ENCODE measurements at places on chromosomes 4 and X.

GRCh38 chrX:71604141-71604540 is 14.2 kb downstream of the CXCR3 start:
- no peak for DNase-seq

- no peak for DNase-seq
Observed at GRCh38 chrX:21384178-21384577, 10.0 kb downstream of the CNKSR2 start.

- DNase-seq = no peak
Observed at GRCh38 chr4:74408639-74409038, 36.3 kb upstream of the AREG start.

DNA sequence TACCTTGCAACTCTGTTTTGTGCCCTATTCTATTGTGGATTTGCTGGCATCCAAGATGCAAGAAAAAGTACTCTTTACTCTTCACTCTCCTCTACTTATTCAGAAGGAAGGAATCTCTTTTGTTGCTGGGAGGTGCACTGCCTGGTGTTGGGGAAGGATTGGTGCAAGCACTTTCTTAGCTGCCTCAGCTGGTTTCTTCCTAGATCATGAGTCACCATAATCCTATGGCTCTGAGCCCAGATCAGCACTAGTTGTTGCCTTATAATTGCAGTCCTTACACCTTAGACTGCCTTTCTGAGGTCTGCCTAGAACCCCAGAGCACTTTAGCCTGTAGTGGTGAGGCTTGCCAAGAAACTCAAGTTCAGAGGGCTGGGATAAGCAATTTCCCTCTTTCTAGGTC is 37.0 kb upstream of the CT83 start:
- DNase-seq = no peak

DNA sequence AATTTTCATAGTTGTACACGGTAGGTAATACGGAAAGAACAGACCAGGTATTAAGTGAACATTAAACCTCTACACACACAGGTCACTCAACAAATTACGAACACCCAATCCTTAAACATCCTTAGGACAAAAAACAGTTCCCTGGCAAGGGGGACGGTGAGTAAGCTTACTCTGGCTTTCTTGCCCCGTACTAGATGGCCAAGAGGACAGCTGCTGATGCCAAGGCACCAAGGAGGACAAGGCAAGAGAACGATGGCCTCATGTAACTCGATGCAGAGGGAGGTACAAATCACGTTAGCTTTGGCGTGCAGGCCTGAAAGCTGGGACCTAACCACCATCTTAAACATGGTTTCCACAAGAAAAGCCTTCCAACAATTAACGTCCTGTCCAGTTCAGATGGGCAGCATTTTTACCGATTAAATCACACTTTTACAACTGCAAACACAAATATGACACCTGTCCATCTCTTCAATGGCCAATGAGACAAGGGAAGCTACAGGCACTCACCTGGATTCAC is 23.7 kb downstream of the FAT1 start:
- DNase-seq = no peak

DNA sequence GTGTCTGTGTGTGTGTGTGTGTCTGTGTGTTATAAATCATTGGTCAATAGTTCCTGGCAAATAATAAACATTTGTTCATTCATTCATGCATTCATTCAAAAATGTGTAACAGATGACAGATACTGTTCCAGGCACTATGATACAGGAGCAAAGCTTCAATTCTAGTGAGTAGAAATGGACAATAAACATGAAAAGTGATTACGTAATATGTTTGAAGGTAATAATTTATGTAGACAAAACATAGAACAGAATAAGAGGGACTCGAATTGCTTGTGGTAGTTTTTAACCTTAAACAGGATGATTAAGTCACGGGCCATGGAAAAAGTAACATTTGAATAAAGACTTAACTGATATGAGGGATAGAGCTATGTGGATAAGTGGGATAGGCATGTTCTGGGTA is 90.1 kb upstream of the MAGEC2 start:
- no peak for DNase-seq

DNA sequence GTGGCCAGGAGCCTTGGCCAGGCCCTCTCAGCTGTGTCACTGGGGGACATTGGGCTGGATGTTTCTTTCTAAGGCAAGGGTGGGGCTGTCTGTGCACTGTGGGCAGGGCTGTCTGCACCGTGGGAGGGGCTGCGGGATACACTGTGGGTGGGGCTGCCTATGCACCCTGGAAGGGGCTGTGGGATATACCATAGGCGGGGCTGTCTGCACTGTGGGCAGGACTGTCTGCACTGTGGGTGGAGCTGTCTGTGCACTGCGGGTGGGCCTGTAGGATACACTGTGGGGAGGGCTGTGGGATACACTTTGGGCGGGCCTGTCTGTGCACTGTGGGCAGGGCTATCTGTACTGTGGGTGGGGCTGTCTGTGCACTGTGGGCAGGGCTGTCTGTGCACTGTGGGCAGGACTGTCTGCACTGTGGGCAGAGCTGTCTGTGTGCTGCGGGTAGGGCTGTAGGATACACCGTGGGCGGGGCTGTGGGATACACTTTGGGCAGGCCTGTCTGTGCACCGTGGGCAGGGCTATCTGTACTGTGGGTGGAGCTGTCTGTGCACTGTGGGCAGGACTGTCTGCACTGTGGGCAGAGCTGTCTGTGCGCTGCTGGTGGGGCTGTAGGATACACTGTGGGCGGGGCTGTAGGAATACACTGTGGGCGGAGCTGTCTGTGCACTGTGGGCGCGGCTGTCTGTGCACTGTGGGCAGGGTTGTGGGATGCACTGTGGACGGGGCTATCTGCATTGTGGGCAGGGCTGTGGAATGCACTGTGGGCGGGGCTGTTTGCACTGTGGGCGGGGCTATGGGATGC is 31.1 kb downstream of the ACOX3 start:
- DNase-seq = peak; percentile 45

DNA sequence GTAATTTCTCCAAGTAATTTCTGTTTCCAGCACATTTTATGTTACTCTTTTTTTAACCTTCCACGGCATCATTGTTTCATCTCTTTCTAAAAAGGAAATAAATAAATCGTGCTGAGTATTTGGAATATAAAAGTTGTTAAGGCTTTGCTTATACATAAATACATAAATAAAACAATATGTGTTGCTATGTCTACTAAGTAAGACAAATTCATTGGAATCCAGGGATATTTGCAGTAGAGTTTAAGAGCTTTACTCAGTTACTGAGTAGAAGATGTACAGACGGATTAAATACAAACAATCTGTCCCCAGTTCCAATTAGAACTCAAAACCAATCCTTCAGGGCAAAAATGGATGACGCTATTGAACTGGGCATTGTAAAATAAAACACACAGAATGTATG is 1.4 kb downstream of the ARHGAP24 start:
- DNase-seq = no peak

DNA sequence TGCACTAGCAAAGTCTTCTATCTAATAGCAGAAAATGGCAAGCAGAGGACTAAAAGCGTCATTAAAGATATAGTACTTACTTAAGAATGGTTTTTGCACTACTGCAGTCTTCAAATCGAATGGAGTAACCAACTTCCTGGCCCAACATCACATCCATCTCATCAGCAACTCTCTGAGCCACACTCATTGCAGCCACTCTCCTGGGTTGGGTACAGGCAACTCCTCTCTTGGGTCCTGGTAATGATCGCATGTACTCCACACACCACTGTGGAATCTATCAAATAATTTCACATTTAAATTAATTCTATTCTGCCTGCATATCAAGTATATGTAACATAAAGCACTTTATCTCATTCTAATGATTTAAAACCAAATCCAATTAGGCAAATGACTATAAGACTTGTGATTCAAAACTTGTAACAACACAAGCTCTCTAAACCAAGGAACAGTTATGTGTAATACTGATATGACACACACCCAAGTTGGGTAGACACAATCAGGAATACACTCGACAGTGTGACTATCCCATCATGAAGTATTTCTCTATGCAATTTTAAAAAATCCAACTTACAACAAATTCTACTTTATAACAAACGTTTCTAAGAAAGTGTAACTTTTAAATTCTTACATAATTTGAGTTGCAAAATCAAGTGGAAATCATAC is 13.6 kb downstream of the DHX15 start:
- no peak for DNase-seq

- DNase-seq = no peak
Observed at GRCh38 chr4:127446427-127446885, 186.3 kb upstream of the INTU start.

GRCh38 chr4:138087066-138087719 is 155.0 kb downstream of the SLC7A11 start:
- no peak for DNase-seq

DNA sequence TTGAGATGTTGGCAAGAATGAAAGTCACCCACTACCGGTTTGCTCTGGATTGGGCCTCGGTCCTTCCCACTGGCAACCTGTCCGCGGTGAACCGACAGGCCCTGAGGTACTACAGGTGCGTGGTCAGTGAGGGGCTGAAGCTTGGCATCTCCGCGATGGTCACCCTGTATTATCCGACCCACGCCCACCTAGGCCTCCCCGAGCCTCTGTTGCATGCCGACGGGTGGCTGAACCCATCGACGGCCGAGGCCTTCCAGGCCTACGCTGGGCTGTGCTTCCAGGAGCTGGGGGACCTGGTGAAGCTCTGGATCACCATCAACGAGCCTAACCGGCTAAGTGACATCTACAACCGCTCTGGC is 12.3 kb downstream of the RPL9 start:
- DNase-seq = no peak

DNA sequence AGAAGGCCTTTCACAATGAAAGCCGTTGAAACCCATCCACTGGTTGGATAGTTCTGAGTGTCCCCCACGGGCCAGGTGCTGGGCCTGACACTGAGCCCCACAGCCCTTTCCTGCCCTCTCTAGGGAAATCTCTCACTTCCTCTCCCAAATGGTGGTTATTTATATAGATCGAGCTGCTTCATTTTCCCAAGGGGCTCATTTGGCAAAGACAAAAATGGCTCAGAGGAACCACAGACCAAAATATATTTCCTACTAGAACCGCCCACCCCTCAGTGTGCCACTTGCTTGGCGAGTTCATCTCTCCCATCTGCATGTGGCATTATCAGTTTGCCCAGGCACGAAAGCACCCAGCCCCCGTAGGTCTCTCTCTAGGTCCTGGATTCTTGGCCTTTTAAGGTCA is 53.3 kb upstream of the STIM2 start:
- DNase-seq = no peak

DNA sequence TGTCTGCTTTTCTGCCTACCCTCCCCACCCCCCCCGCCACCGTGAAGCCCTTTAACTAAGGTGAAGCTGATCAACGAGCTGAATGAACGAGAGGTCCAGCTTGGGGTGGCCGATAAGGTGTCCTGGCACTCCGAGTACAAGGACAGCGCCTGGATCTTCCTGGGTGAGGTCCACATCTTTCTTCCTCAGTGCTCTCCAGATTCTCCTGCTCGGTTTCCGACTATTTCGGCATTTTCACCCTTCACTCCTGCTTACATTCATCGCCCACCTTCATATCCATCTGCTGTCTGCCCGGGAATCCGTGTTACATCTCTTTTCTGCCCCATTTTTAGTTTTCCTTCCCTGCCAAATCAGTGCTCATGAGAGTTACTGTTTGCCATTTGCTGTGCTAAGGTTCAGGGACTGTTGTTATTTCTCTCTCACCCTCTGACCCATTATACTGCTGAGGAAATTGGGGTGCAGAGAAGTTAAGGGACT is 459 bp downstream of the RBMX2 start:
- no peak for DNase-seq

DNA sequence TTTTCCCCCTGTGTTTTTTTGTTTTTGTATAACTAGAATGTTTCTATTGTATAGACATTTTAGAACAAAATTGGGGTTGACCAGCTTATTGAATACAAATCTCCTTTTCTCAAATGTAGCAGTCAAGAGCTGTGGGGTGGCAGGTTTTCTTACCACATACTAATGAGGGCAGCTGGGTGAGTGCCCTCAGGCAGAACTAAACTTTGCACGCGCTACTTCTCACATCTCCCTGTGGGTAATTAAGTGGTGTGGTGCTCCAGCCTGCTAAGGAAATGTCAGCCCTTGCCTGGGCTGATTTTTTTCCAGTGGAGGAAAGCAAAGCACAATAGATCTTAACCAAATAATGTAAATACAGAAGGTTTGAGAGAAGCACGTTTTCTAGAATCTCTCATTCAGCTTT is 717.6 kb upstream of the TENM3 start:
- DNase-seq = no peak

DNA sequence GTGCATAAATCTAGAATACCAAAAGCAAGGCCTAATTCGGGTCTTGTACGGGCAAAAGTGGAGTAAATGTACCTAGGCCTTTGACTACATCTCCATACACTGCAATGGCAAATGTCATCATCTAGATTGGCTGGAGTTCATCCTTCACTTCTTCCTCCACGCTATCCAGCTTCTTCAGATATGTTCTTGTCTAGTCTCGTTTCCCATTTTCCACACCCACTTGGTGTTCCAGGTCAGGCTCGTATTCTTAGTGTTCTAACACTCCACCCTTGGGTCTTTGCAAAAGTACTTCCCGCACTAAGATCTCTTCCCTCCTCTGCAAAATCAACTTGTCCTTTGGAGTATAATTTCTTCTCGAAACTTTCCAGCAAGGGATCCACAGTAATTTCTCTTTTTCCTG is 1.4 kb downstream of the COQ2 start:
- DNase-seq = no peak

- no peak for DNase-seq
Observed at GRCh38 chrX:8897259-8897658, 96.1 kb upstream of the FAM9A start.

- DNase-seq = no peak
Observed at GRCh38 chr4:101254776-101255175, 92.5 kb downstream of the PPP3CA start.

DNA sequence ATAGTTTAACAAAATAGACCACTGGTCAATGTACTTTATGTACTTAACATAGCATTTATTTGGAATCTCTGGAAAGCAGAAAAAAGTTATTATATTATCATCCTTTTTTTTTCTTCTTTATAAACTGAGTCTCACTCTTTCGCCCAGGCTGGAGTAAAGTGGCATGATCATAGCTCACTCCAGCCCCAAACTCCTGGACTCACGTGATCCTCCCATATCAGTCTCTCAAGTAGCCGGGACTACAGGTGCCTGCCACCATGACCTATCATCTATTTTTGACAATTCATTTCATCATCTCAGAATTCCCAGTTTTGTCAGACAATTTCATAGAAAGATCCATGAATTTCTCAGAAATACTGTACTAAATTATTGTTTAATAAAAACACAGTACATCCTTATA is 12.7 kb downstream of the RAB28 start:
- DNase-seq = no peak

DNA sequence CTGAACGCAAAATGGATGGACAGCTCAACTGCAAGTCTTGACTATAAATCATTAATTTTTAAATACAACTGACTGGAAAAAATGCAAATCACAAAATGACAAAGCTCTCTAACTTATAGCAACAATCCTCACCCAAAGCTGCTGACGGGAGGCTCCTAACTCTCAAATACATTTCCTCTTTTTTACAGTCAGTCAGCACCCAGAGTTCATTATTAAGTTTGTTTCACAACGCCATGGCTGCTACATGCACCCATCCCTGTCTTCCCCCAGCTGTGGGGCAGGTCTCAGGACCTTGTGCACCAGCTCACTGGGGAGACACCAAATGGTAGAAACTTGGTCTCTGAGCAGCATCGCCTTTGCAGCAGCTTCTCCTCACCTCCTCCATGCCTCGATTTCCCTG is 97.6 kb downstream of the SLC34A2 start:
- no peak for DNase-seq
